ENCODE measurements at places on chromosomes 12 and 14.
A peak's percentile ranks its signal among the peaks of the same experiment; 100 is the strongest.

DNA sequence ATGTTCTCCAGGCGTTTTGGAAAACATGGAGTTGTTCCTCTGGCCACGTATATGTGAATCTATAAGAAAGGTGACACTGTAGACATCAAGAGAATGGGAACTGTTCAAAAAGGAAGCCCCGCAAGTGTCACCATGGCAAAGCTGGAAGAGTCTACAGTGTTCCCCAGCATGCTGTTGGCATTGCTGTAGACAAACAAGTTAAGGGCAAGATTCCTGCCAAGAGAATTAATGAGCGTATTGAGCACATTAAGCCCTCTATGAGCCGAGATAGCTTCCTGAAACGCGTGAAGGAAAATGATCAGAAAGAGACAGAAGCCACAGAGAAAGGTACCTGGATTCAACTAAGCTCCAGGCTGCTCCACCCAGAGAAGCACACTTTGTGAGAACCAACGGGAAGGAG, 92.5 kb upstream of the EIF5 start:
- DNase-seq: no peak

GRCh38 chr12:119807380-119807779, 69.7 kb downstream of the CIT start:
- no peak for DNase-seq

DNA sequence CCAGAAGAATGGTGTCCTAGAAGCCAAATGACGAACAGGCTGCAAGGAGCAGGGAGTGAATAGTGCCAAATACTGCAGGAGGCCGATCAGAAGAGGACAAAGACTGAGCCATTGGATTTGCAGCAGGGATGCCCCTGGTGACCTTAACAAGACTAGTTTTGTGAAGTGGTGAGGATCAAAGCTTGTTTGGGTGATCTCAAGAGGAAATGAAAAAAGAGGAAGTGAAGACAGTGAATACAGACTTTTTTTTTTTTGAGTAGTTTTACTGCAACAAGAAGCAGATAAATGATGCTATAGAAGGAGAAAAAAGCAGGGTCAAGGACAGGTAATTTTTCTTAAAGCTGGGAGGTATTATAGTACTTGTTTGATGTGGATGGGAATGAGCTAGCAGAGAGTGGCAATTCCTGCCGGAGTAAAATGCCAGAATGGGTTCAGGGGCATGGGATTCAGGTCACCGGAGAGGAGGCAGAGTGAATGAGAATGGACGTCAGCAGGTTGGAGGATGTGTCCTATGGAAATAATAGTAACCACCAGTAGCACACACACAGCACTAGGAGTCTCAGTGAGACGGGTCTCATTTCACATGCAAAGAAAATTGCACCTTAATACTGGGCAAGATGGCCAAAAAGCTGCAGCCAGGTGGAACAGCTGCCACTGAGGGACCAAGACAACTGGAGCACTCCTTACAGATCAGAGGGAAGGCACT, 345.8 kb upstream of the CCDC196 start:
- peak; percentile 41 for DNase-seq

- no peak for DNase-seq
These were observed 6.8 kb upstream of the KRT83 start for GRCh38 chr12:52327830-52328500.

DNA sequence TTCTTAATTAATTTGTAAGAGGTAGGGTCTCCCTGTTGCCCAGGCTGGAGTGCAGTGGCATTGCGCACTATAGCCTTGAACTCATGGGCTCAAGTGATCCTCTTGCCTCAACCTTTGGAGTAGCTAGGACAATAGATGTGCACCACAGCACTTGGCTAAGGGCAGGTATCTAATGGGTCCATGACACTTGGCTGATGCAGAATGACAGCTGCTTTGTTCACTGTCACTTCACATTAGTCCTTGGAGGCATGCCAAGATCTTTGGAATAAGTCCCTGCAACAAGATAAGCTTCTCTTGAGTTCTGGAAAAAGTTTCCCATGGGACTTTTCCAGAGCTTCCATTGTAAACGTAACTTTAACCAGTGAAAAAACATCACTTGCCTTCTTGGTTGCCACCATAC, 23.4 kb downstream of the COQ6 start:
- DNase-seq: no peak

- DNase-seq: no peak
These were observed 588.2 kb downstream of the NRXN3 start for GRCh38 chr14:78758333-78758732.

- peak; percentile 9 for DNase-seq
These were observed 376 bp downstream of the INSM2 start for GRCh38 chr14:35534208-35534872.

DNA sequence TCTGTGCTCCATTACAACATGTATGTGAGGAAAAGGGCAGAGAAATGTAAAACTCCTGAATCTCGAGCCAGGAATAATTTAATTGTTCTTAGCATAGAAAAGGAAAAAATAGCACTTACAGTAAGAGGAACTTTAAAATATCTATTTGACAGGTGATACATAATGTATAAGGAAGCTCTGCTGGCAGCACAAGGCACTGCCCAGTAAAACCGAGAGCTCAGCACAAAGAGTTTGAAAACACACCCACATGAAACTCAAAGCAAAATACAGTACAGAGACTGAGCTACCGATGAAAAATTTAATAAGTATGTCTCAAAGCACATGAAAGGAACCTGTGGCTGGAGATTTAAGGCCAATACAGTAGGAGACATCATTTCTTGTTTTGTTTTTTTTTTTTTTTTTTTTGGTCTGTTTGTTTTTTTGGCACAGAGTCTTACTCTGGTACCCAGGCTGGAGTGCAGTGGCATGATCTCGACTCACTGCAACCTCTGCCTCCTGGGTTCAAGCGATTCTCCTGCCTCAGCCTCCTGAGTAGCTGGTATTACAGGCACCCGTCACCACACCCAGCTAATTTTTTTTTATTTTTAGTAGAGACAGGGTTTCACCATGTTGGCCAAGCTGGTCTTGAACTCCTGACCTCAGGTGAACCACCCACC, 19.2 kb downstream of the CLIP1 start:
- DNase-seq: no peak

DNA sequence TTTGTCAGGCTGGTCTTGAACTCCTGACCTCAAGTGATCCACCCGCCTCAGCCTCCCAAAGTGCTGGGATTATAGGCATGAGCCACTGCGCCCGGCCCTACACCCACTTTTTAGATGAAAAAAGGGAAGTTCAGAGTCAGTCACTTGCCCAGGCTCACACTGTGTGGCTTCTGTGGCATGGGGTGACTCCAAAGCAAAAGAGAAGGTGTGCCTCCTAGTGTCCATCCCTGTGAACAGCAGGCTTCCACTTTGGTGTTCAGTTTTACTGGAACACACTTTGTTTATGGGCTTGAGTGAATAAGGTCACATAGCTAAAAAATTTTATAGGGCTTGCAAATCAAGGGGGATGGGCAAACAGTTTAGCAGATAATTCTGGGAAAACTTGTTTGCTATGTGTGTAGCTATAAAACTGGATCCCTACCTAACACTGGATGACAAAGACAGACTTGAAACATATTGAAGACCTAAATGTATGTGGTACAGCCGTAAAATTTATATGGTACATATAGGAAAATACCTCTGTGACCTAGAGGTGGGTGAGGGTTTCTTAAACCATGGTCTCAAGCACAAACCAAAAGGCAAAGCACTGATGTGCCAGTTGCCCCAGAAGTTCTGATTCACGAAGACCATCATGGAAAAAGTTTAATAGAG, 54.9 kb downstream of the EID3 start:
- peak; percentile 56 for DNase-seq

- DNase-seq: no peak
These were observed 167.0 kb upstream of the FOXG1 start for GRCh38 chr14:28599605-28600004.

- no peak for DNase-seq
These were observed 202.8 kb downstream of the NUAK1 start for GRCh38 chr12:105935981-105936380.

- no peak for DNase-seq
These were observed 1.4 kb downstream of the NIN start for GRCh38 chr14:50829489-50830043.

GRCh38 chr12:75641031-75641780, 129.8 kb upstream of the KRR1 start:
- DNase-seq: no peak

- no peak for DNase-seq
These were observed 188.9 kb downstream of the SLC41A2 start for GRCh38 chr12:104769144-104769561.

- DNase-seq: no peak
These were observed 14.5 kb downstream of the R3HDM2 start for GRCh38 chr12:57416039-57416996.

- DNase-seq: no peak
These were observed 169.2 kb downstream of the PIK3C2G start for GRCh38 chr12:18430425-18431048.

- DNase-seq: no peak
These were observed 205.2 kb upstream of the TMEM260 start for GRCh38 chr14:56374421-56374820.

DNA sequence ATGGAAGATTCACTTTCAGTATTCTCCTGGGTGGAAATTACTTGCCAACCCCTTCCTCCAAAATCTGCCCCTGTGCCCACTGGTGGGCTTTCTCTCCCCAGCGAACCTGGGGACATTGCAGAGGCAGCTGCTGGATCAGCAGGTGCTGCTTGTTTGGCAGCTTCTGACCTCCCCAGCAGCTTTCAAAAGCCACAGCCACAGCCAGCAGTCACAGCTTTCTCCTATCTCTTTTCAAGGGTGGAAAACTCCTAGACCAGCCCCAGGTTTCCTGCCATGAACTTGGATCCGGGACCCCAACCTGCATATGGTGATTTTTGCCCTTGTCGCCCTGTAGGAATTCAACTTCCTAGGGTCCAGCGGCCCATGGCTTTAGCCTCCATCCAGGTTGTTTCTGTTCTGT, 330.8 kb downstream of the ADAMTS20 start:
- no peak for DNase-seq

DNA sequence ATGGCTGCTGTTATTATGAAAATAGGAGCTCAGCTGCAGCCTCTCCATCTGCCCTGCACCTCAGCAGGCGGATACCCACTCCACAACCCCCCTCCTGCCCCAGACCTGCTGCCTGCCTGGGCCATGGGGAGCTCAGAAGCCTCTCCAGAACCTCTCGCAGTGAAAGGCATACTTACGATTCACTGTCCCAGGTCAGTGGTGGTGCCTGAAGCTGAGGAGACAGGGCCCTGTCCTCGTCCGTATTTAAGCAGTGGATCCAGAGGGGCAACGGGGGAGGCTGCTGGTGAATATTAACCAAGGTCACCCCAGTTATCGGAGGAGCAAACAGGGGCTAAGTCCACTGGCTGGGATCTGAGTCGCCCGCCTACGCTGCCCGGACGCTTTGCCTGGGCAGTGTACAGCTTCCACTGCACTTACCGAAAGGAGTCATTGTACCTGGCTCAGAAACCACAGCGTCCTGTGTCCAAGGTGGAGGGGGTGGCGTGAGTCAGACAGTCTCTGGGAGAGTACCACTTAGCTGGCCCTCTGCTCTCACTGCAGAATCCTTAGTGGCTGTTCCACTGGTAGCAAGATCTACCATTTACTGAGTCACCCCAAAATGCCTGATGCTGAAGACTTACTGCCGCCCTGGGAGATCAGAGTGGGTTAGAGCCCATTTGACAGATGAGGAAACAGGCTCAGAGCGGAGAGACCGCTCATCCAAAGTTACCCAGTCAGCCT, at the start of gene SERPINA1:
Gene SERPINA1, minus strand, starts transcription at position 219 of the 720 bp plus-strand sequence. CDS start 5,365 bp downstream, outside the sequence.
- DNase-seq: no peak

DNA sequence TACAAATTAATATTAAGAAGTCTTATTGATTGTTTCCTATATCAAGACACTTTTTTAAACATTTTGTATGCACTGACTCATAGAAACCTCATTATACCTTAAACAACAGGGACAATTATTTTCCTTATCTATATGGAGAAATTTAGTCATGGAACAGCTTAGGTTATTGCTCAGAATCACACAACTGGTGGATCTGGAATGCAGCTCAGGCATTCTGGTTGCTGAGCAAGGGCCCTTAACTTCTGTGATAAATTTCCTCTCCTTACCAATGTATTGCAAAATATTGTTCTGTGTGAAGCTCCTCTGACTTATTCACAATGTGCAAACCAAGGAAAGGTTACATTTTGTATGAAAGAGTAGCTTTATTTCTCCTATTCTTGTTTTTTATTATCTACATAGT, 817.8 kb downstream of the LRFN5 start:
- no peak for DNase-seq

DNA sequence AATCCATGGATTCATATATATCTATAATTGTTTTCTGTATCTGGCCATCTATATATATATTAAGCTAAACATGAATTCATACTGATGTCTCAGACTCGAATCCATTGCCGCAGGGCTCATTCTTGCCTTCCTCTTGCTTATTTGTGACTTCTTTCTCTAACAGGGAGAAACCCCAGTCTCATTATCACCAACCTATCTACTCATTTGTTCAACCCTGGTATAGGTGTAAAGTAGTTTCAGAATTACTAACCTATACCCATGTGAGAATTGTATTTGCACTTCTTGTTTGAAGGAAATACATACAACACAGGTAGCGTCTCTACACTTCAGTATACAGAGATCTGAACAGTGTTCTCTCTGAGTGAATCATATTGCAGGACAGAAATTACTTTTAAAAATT, 77.7 kb downstream of the PTPN11 start:
- DNase-seq: no peak

GRCh38 chr12:49580572-49581535, 12.9 kb upstream of the MCRS1 start:
- DNase-seq: peak; percentile 33

DNA sequence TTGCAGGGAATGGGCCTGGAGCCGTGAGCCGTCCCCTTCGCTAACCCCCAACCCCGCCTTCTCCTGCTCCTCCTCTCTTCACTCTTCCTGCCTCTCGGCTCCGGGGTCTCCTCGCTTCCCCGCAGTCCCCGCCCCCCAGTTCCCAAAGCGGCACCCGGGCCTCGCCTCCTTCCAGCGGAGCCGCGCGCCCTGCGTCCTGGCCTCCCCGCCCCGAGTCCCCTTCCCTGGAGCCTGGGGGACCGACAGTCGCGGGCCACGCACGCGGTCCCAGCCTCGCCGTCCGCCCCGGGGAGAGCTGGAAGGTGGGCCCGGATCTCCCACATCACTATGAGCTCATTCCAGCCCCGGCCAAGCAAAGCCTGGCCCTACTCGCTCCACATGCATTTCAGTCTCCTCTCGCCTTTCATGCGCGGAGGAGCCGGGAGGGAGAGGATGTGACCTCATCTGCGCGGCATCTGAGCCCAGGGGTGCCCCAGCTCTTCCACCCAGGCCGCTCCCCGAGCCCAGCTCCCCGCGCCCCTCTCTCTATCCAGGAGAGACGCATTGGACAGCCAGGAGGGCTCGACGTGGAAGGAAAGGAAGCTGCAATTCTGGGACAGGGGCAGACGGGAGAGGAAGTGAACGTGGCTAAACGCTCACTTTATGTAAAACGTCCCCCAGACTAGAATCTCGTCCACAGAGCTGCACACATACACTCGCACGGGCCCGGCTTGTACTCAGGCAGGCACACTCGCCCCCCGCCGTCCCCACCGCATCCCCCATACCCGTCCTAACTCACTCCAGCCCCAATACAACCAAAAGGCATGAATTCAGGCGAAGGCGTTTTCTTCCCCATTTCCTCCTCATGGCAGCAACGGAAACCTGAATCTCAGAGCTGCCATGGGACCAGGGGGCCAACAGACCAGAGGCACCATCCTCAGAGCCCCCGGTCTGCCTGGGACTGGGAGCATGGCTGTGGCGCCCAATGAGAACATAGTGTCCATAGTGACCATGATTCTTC, 108.7 kb upstream of the CCND2 start:
- DNase-seq: peak; percentile 69

- no peak for DNase-seq
These were observed 1.6 kb upstream of the TAPBPL start for GRCh38 chr12:6450091-6450868.

All from naive B cell (primary cell).